ENCODE measurements at places on chromosomes 7 and 10. TPM values are rescaled to one million over a fixed set of nuclear protein-coding genes. Genes with fewer than 3 reads are reported as not detected.

CCSER2 gene
- total RNA-seq: 34.9 TPM

PTN gene
- 73.8 TPM for total RNA-seq

CALML3 gene
- total RNA-seq: not detected

UPK3B gene
- 1.6 TPM for total RNA-seq

PIK3CG gene
- 6.7 TPM for total RNA-seq

CPA2 gene
- 0.18 TPM for total RNA-seq

ARHGEF35 gene
- total RNA-seq: 7.7 TPM

GRID1 gene
- 2.7 TPM for total RNA-seq

ACBD7 gene
- 5.1 TPM for total RNA-seq

POR gene
- 59.2 TPM for total RNA-seq

VWDE gene
- total RNA-seq: 3.1 TPM

TMEM130 gene
- 10.2 TPM for total RNA-seq

SLC26A5 gene
- total RNA-seq: not detected

KCNMA1 gene
- total RNA-seq: 8.3 TPM

ABCB4 gene
- total RNA-seq: 2.4 TPM

ZNF12 gene
- 27.8 TPM for total RNA-seq

CHST15 gene
- 30.2 TPM for total RNA-seq

MMRN2 gene
- 40.6 TPM for total RNA-seq

ADAM22 gene
- total RNA-seq: 18.6 TPM

GRM3 gene
- total RNA-seq: 0.18 TPM

NUTM2B gene
- total RNA-seq: 0.23 TPM

AMPH gene
- total RNA-seq: 14.9 TPM

DNA2 gene
- total RNA-seq: 7.8 TPM

CFTR gene
- 0.99 TPM for total RNA-seq

ACSM6 gene
- total RNA-seq: 0.12 TPM

FAS gene
- 21.9 TPM for total RNA-seq

Data from metanephros (tissue), 2 donors.